Retinal pigment epithelial cell (primary cell): ENCODE measurements at places on chromosomes 6 and 20.

DNA sequence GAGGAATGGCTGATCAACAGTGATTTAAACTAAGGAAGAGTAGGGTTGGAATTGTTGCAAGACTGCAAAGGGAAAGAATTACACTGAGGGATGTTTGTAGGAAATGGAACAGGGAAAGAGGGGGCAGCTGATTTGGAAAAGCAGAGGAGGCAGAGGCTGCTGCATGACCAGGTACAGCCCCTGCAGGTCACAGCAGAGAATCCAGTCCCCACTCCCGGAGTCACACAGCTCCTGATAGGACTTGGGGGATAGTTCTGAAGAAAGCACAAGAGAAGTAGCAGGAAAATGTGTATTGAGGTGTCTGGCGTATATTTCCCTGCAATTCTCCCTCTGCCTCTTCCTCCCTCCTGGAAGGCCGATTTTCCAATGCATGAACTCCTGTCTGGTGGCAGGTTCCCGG lies 92.5 kb upstream of the PDE10A start:
- DNase-seq, result no peak

DNA sequence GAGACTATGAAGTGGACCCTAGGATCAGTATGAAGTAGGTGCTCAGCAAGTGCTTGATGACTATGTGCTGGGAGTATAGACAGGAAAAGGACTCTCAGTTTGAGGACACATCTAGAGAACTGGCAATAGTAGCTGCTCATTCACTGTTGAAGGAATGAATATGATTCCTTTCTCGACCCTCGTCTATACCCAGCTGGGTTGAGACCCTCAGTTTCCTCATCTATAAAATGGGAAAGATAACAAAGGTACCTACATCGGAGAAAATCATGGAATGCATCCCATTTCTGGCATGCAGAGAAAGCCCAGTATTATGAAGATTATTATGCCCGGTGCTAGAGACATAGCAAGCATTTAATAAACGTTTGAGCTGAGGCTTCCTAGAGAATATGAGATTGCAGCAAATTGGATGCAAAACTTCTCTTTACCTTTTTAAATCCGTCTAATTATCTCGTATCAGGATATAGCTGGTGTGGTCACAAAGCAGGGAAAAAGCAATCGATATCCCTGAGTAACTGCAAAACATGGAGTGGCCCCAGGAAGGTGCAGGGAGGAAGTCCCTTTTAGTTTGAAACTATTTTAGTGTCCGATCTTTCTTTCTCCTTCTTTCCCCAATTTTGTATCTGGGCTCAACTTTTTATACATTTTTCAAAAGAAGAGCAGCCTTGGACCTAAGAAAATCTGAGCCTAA lies 2.8 kb upstream of the PCK1 start:
- DNase-seq, result no peak

DNA sequence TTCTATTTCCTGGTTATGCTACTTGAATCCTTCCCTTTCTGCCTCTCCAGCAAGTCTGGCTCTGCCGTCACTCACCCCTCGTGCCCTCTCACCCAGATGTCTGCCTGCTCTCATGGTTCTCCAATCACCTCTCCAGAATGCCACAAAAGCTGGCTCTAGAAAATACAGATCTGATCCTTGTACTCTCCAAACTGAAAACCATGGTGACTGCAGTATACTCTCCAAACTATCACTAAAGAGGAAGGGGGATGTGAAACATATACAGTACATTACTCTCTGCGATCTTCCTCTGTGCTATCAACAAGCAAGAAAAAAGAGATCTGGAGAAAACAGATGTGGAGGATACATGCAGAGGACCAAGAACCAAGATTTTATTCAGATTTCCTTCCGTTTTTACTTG lies 91.1 kb downstream of the ATXN1 start:
- no peak for DNase-seq

DNA sequence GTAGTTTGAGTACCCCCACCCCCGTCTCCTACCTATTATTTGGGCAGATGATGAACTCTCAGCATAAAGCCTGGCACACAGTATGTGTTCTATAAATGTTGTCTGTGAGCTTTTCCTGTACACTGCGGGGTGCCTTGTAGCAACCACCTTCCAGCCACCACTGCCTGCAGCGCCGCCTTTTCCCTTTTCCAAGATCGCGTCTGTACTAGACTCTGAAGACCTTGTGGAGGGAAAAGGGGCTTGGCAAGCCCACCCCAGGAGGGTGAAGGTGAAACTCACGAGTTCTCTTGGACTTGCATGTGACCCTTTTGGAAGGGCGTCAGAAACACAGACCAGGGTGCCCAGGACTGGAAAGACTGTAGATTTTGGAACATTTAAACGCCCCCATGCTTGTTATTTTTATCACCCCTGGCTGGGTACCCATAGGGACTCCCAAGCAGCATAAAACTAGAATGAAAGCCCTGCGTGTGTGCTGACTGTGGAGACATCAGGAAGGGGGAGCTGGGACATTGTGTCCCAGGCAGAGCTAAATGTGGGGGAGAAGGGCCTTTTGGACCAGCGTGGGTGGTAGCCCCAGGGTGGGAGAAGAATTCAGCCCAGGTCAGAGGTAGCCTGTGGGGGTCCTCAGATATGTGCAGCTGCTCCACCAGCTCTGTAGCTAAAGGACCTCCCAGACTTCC lies 8.3 kb downstream of the BAK1 start:
- no peak for DNase-seq

GRCh38 chr6:130683761-130684517 lies 143.3 kb upstream of the SMLR1 start:
- no peak for DNase-seq

DNA sequence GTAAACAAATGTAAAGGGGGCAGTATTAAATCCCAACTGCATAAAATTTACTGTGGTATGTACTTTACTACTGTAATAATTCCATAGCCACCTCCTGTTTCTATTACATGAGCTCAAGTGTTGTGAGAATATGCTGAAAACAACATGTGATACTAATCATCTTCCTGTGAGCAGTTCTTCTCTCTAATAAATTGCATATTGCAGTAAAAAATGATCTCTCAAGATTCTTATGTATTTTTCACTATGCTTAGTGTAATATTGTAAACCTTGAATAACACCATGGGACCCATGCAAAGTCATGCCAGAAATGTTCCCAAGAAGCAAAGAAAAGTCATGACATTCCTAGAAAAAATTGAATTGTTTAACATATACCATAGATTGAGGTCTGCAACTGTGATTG lies 133.0 kb upstream of the ATXN1 start:
- no peak for DNase-seq

GRCh38 chr6:138307816-138308730 lies 69.6 kb upstream of the SMIM28 start:
- DNase-seq, result no peak

DNA sequence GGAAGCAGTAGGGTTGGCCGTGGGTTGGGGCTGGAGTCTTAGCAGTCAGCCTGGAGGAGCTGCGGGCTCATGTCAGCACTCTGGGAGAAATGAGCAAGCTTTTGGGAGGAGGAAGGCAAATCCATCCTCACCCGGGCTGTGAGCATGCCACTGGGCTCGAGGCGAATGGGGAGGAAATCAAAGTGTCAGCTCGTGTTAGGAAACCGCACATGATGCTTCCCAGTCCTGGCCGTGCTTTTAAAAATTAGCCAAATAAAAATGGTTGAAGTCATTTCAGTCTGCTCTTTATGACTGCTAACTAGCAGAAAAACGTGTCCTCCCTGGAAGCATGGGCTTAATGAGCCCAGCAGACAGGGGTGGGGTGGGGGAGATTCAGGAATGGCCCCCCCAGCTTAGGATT lies 98.1 kb downstream of the NFATC2 start:
- no peak for DNase-seq

DNA sequence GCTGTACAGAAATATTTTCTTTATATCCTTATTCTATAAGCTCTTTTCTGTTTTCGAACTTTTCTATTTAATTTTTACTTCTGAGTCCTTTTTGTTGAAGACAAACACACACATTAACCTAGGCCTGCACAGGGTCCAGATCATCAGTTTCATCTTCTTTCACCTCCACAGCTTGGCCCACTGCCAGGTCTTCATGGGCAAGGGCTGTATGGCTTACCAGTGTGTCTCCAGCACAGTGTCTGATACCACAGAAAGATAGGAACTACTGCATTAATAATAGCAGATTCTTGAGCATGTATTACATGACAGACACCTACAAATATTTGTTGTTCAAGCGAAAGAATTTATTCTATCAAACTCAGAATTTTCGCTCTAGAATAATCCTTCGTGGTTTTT lies 24.4 kb downstream of the QKI start:
- DNase-seq, result no peak

GRCh38 chr6:145241039-145241438 lies 494.3 kb downstream of the EPM2A start:
- DNase-seq, result no peak

DNA sequence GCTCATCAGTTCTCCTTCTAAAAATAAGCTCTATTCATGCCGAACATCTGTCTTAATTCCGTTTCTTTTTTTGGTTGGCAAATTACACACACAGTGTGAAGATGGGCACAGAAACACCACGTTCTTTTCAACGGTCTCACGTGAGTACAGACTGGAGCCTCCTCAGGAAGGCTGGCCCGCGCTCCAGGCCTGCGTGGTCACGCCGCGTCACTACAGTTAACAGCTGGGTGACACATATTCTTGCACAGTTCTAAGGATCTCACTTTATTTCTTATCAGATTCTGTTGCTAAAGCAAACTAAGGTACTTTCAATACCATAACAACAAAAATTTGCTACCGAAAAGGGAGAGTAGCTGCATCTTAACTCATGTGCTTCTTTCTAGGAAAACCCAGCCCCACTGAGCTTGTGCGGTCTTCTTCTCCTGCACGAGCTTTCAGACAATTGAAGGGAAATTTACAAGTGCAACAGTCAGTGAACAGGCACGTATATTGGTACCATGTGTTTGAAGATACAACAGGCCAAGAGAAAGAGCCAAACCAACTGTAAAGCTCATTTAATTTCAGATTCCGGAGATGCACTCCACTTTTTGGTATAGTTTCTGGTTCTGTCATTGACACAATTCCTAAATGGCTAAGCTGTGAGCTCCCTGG lies 55.6 kb upstream of the MPC1 start:
- DNase-seq, result no peak

DNA sequence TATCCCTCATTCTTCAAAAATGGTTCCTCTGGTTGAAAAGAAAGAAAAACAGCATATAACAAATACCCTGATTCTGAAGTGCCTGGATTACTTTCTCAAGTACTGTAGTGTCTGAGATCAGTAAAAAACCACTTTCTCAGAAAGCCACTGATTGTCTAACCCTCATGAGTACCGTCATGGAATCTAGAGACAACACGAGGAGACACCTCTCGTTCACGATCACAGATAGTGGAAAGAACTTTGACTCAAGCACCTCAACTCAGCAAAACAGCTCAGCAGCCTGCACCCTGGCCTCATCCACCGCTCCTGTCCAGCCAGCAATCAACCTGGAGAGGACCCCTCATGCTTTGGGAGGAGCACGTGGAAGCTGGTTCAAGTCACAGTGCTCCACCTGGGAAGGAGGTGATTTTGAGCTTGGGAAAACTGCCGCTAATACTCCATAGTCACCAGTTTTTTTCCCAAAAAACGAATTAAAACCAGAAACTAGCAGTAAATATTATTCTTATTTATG lies 1.0 kb downstream of the SCML4 start:
- DNase-seq, result no peak

DNA sequence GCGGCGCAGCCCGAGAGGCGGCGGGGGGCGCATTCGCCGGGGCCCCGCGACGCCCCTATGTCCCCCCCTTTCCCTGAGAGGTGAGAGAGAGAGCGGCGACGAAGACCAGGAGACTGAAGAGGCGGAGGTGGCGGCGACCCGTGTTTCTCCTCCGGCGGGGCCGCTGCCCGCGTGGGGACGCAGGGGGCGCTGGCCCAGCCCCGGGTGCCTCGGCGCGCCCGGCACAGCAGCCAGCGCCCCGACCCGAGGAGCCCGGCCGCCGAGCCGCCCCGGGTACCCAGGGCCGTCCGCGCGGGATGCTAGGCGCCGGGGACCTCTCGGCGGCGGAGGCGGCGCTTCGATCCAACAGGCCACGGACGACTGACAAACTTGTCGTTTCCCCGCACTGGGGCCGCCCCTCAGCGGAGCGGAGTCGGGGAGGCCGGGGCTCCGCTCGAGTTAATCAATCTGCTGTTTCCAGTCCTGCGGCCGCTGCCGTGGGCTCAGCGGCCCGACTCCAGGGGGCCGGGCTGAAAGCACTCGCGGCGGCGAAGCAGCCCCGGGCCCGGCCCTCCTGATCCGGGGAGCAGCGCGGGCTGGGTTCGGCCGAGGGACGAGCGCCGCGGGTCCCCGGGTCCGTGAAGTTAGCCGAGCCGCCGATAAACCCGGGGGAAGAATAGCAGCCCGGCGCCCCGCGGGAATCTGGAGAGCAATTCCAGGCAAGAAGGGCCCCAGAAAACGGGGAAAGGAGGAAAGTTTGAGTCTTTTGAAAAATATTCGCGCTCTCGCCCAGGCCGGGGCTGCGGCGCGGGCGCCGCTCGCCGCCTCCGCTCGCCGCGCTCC lies 631 bp downstream of the MDGA1 start:
- no peak for DNase-seq

GRCh38 chr6:104928141-104928540 lies 28.8 kb upstream of the LIN28B start:
- DNase-seq, result no peak

GRCh38 chr6:31740397-31741223 lies 805 bp downstream of the MSH5 start:
- DNase-seq, result no peak

DNA sequence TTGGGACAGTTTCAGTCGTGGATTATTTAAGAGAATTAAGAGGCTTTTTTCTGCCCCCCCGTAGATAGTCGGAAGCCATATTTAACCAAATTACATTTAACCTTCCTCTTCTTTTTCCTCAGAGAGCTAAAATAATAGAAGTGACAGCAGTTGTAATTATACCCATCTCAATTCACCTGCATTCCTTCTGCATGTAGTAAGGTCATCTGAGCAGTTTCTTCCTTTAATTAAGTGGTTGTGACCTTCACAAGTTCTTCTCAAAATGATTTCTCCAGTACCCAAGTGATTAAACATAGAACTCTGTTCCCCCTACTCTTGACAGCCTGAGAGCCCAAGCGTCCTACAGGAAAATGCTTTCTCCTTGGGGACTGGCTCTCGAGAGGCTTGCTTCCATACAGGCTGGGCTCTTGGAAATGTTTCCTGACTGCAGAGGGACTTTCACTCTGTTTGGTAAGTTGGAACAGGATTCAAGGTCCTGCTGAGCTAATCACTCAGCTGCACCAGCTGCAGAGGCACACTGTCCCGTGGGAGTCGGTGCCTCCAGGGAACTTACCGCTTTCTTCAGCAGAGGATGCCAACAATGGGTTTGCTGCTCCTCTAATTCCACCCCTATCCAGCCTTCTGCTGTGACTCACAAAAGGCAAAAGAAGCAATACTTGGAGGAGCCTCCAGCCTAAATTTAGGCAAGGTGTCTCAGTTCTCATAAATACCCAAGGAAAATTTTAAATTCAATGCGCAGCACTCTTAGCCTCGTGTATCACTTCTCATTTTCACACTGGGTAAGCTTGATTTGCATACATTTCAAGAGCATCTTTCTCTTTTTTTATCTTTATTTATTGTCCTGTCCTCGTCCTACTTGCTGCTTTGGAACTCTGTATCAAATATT lies 414.9 kb downstream of the KIF16B start:
- DNase-seq, result no peak
